ENCODE measurements at places on chromosomes 12 and 14.

DNA sequence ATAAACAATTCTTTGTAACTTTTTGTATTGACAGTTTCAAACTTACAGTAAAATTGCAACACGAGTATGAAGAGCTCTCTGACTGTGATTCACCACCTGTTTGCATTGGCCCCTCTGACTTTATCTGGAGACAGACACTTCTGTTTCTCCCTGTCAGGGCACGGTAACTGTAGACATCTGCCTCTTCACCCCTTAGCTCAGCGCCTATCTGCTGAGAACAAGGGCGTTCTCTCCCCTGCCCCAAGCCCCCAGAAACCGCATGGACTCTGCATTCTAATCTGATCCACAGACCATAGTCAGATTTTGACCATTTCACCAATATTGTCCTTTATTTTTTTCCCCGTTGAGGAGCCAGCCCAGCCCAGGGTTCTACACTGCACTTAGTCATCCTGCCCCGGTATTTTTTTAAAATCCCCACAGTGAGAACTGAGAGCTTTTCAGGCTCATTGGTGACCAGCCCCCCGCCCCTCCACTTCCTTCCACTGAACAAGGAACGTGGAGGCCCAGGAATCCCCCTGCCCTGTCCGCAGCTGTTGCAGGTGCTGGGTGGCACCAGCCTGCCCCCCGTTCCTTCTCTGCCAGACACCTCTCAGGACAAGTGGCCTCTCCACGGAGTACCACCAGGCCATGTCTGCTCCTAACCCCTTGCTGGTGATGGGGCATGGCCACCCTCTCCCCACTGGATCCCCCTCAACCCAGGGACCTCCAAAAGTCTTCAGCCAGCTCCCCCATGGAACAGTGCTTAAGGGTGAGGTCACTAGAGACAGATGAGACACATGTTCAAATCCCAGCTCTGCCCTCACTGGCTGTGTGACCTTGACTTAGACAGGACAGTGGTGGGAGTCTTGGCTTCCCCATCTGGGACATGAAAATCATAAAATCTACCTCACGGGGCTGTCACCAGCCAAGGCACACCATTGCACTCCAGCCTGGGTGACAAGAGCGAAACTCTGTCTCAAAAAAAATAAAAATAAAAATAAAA, 11.2 kb downstream of the RHOF start:
- no peak for DNase-seq

GRCh38 chr12:12436831-12437345, 80.0 kb downstream of the BORCS5 start:
- DNase-seq, result no peak

DNA sequence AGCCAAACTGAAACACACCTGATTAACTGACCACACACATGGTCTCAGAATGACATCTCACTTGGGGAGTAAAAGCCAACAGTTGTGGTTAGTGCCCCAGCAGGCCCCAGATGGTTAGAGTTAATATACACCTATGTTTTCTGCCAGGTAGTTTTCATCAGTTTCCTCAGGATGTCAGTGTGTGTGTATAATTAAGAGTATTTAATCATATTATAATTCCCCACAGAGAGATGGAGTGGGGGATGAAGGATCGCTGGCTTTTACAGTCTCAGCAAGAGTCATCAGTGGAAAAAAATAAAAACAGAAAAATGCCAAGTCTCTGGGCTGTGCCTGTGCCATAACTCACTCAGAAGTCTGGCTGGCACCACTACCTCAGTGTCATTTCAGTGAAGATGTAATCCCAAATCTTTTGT, 412.5 kb downstream of the ZFP36L1 start:
- DNase-seq, result no peak

DNA sequence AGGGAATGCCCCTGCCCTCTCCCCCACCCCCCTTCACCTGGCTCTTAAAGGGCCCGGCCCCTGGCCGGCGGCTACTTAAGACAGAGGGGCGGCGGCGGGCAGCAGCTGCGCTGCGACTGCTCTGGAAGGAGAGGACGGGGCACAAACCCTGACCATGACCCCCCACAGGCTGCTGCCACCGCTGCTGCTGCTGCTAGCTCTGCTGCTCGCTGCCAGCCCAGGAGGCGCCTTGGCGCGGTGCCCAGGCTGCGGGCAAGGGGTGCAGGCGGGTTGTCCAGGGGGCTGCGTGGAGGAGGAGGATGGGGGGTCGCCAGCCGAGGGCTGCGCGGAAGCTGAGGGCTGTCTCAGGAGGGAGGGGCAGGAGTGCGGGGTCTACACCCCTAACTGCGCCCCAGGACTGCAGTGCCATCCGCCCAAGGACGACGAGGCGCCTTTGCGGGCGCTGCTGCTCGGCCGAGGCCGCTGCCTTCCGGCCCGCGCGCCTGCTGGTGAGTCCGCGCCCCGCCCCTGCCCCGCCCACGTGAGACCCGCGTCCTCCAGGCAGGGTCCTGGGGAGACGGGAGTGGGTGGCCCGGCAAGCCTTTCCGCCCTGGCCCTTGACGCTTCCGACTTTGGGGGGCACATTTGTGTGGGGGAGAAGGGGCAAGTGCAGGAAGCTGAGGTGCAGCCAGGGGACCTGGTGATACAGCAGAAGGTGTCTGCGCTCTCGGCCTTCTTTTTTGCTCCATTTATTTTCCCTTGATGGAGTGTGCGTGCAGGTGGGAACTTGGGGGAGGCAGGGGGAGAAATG, at the start of gene IGFBP6:
TSS of gene IGFBP6 (plus strand) at position 104 of the 790 bp plus-strand sequence. CDS start at position 155, 51 bp downstream.
- no peak for DNase-seq

DNA sequence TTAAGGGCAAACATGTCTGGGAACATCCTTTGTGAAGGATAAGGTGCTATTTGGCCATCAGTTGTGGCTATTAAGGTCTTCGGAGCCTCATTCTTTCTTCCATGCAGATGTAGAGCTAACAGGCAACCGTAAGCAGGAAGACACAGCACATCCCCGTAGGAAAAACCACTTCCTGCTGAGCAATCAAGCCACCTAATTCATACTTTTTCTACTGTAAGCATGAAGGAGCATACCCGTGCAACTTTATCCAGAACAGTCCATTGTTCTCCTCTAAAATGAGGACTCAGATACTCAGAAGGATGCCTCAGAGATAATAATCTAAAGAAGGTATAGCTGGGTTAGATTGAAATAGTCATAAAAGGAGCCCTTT, 232.0 kb downstream of the PPM1H start:
- no peak for DNase-seq

- DNase-seq, result no peak
Measured at GRCh38 chr12:112682586-112682985, 109.0 kb upstream of the RPH3A start.

GRCh38 chr12:80118565-80119324, 19.4 kb downstream of the OTOGL start:
- no peak for DNase-seq

GRCh38 chr12:113645603-113646002, 173.9 kb upstream of the LHX5 start:
- DNase-seq, result no peak

DNA sequence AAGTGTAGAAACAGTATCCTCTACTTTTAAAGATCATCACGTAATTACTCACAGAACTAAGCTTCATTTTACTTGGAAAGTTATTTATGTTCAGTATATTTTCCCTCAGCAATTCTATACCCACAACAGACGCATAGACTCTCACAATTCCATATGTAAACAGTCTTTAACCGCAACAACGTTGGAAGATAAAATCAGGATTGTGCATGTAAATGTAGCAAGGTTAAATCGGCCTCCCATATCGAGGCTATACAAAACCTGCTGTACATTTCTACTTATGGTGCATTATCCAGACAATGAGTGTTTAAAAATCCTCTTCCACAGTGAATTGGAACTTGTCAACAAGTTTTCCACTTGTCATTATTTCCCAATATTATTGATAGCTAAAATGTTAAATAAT, 581.1 kb downstream of the SLC16A7 start:
- no peak for DNase-seq

DNA sequence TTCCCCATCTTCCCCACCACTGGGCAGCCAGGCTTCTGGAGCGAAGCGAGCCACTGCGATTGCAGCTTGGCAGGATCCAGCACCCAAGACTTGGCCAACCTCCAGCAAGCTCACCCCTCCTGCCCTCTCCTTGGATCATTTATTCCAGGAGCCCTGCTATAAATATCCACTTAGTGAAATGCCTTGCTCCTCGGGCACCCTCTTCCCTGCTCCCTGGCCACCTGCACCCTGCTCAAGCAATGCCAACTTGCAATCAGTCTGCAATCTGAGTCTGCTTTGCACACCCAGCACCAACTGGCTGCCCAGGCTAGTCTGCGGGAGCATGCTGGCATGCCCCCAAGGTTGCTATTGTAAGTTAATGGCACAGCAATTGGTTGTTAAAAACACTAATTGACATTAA, 666.0 kb downstream of the MED13L start:
- DNase-seq, result no peak

GRCh38 chr12:116958402-116959197, 47.9 kb downstream of the FBXW8 start:
- DNase-seq, result no peak

GRCh38 chr12:22250762-22251161, 83.7 kb downstream of the ST8SIA1 start:
- DNase-seq, result no peak

DNA sequence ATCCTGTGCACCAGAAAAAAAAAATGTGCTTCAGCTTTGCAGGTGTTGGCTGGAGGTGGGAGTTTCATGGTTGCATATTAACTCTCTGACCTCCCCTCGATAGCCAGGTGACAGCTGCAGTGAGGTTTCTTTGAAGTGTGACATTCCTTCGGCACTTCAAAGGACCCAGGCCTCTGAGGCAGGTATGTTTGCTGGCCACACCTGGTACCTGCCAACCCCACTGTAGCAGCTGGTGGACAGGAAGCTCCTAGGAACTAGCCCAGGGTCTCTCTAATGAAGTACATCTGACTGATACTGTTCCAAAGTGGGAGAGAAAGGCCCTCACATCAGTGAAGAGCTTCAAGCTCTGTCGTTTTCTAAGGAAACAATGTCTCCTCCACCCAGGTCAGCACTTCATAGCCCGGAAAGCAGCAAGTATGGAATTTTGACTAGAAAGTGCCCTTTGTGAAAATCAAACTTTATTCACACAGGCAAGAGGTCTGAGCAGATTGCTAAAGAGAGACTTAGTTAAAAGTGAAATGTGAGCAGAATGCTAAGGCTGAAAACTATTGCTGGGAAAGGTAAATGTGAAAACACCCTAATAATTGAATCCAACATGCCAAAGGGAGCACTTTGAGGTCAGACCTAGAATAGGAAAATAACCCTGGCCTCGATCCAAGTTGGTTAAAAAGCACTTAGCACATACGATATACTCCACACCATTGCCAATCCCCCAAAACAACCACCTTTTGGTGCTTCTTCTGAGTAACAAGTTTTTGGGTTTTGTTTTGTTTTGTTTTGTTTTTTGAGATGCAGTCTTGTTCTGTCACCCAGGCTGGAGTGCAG, 71.3 kb downstream of the PHLDA1 start:
- DNase-seq, result no peak

DNA sequence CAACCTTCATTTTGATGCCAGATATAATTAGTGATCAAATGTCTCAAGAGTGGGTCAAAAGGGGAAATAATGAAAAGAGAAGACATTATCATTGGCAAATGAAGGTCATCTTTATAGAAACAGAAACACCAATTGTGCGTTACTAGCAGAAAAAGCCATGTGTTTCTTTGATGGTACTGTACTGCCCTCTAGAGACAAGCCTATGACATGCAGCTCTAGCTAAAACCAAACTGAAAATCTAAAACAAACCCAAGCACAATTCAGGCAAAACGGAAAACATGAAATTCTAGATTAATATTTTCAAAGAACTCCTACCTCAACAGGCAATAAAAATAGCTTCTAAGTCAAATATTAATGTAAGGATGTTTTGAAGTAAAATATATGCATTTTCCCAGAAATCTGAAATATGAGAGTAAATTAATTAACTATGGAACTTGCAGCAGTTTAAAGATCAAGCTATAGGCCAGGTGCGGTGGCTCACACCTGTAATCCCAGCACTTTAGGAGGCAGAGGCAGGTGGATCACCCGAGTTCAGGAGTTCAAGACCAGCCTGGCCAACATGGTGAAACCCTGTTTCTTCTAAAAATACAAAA, 115.4 kb downstream of the KLHL28 start:
- no peak for DNase-seq
